ENCODE measurements at places on chromosomes 2 and 18.

DNA sequence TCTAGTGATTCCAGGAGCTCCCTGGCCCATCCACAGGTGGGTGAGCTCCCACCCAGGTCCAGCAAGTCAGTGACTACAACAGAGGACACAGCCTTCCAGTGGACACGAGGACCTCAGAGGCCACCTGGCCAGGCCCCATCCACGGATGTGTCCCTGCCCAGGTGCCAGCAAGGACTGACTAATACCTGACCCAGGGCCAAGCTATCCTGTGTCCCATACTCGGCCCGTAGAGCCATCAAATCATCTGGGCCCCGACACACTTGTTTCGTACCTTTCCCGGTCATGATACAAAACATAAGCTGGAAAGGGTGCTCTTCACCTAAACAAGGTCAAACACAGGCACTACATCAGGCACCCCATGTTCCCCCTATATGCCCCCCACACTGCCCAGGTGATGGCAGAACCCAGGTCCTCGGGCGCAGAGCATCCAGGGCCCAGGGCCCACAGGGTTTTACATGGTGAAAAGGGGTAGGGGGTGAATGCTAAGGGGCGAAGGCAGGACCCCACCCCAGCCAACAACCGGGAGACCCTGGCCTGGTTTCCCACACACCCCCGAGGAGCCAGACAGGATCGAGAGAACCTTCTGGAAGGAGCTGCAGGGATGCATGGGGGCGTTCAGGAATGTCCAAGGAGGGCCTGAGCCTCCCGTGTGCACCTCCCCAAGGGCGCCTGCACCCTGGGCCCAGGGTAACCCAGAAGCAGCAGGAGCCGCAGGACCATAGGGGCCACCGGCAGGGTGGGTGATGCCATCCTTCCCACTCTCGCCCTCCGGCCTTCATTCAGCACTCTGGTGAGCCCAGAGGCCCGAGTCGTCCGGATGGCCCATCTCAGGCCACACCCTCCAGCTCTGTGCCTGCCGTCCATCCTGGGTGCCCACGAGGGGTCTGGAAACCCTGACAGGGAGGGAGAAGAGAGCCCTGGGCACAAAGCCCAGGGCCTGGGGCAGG, 94.3 kb downstream of the HDAC4 start:
- DNase-seq = no peak

- peak; percentile 67 for DNase-seq
Observed at GRCh38 chr2:176001281-176001915, 669 bp downstream of the LNPK start.

DNA sequence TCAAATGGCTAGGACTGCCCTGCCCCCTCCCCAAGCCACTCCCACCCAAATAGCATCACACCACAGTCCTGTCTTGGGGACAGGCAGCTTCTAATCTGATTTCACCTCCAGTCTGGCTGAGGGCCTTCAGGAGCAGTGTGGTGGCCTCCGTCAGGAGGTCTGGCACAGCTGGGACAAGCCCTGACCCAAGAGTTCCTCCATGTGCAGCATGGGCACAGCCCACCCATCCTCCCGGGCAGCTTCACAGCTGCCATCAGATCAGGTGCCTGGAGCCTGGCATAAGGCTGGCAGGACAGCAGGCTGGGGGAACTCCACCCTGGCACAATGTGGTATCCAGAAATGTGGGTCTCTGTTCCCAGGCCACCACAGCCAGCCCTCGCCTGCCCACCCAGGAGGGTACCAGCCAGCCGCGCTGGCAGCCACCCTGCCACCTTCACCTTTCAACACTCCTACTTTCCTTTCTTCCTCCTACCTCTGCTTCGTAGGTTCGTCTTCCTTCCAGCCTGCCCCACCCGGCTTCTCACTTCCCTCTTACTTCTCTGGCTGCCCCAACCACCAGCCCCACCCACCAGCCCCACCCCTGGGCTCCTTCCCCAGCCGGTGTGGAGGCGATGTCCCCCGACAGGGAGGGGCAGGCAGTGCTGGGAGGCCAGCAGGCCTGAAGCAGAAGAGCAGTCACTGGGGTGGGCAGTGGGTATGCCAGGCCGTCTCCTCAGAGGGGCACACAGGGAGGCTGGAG, at the start of gene CAPG:
Gene CAPG (minus strand): TSS at position 522 of the 739 bp plus-strand sequence. CDS start 8,221 bp downstream, outside the sequence.
- peak; percentile 38 for DNase-seq

- DNase-seq = no peak
Observed at GRCh38 chr2:103121106-103121505, 359.3 kb downstream of the TMEM182 start.

DNA sequence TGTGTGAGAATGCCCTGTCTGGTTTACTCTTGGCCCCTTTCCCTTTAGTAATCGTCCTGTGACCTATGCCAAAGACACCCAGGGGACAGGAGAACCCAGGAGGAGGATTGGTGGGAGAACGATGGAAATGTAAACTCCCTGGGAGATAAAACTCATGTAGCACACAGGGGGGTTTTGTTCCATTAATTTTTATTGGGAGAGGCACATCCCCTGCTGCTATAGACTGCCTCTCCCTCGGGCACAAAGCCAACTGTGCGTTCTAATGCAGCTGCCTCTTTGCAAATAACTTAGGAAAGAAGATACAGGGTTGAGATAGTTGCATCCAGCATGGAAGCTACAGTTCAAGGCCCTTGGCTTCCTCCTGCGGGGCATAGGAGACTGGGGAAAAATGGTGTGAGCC, 489.6 kb downstream of the SLC4A3 start:
- DNase-seq = no peak

DNA sequence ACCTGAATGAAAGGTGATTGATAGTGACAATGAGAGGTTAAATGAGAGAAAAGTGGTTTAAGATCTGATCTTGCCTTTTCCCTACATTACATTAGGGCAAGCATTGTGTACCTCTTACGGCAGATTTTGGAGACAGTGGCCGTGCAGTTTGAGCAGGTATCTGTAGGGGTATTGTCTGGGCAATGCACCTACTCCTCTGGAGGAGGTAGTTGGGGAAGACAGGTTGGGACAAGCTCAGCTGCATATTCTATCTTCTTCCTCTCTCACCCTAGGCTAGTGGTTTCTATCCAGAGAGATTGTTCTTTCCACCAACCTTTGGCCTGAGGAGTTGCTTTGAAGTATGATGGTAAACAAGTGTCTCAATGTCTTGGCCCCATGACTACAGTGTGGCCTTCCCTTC, 323.2 kb downstream of the CYP26B1 start:
- DNase-seq = no peak

DNA sequence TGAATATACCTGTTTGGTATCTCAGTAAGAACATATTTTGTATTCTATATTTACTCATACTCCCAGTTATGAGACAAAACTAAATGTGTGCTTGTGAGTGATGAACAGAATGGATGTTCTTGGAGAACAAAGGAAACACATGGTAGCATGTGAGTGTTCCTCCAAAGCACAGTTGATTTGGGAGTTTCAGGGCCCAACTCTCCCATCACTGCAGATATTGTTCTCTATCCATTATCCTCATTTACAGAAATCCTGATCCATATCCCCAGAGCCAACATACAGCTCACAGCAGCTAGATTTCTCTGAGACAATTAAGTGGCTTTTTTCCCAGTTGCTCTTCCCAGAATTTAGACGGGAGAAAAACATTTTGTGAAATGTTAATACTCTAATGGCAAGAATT, 75.6 kb upstream of the MAPRE2 start:
- no peak for DNase-seq

Measured in stimulated activated CD4-positive, alpha-beta T cell treated with anti-CD3 and anti-CD28 coated beads, Interleukin-2, amount 100 ng/mL, for 24 hours (primary cell).